ENCODE measurements at places on chromosomes 12 and 14. TPM values are rescaled to one million over a fixed set of nuclear protein-coding genes. Genes with fewer than 3 reads are reported as not detected.

The GALNT16 gene
- 56.8 TPM for total RNA-seq

The KRT83 gene
- total RNA-seq, result not detected

GRCh38 chr14:61925732-61926435 lies 163.7 kb downstream of the SNAPC1 start:
- DNase-seq, result no peak
- no peak overlapping the region for H3K27ac ChIP-seq
- H3K4me1 ChIP-seq, result no peaks in the 10 kb centered on the region
- H3K4me3 ChIP-seq, result no peak overlapping the region

The TAS2R42 gene
- total RNA-seq, result not detected

The TAPBPL gene
- 14.5 TPM for total RNA-seq

DNA sequence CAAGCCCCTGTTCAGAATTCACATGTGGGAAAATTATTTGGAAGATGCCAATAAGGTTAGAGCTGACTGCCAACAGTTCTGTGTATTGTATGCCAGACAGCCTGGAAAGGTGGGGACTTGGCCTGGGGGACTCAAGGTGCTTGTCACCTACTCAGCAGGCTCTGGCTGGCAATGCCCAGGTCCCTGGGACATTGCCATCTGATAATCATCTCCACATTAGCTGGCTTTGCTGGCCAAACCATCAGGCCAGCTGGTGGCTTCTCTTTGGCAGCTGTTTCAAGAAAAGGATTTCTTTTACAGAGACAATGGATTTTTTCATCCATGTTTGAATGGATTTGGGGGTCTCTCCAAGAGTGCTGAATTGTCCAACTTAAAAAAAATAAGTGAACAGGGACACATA lies 165.2 kb downstream of the BRMS1L start:
- DNase-seq, result no peak
- no peaks in the 10 kb centered on the region for H3K27me3 ChIP-seq
- no peak overlapping the region for H3K4me3 ChIP-seq
- H3K36me3 ChIP-seq, result no peaks in the 10 kb centered on the region
- no peak overlapping the region for H3K27ac ChIP-seq

GRCh38 chr12:120853188-120853587 lies 51.0 kb downstream of the SPPL3 start:
- DNase-seq, result no peak
- no peaks in the 10 kb centered on the region for H3K36me3 ChIP-seq
- no peaks in the 10 kb centered on the region for H3K27me3 ChIP-seq
- no peak overlapping the region for H3K4me3 ChIP-seq

DNA sequence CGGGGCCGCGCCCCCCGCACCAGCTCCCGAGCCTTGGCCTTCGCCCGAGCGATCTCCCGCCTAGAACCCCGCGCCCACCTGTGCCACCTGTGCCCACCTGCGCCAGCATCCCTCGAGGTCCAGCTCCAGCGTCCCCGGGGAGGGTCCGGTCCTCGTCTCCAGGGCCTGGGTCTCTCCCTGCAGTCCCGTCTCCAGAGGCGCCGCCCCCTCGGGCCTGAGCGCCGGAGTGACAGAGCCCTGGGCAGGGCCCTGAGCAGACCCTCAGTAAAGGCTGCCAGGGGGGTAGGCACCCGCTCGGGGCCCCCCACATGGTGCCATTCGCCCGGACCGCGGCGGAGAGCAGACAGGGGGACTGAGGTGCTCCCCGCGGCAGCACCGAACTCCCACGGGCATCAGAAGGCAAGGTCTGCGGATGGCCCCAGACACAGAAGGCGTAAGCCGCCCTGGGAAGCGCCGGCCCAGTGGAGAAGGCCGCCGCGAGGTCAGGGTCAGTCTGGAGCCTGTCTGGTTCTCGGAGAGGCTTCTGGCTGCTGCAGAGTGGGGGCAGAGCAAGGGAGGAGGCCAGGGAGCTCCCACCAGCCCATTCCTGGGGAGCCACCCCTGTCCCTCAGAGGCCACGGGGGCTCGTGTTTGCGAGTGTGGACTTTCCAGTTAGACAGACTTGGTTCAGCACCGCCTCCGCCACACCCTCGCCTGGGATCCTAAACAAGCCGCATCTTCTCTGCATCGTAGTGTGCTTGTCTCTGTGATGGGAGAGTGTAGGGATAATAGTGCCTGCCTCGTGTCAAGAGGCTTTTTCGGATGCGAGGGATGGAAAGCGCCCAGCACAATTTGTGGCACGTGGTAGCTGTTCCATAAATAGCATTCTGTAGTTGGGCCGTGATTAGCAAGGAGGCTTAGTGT lies 1.1 kb upstream of the PPP1R13B start:
- no peaks in the 10 kb centered on the region for H3K4me1 ChIP-seq
- no peaks in the 10 kb centered on the region for H3K27me3 ChIP-seq
- peak overlapping the region; percentile 78 for H3K4me3 ChIP-seq
- peaks cover 6% of the 10 kb centered on the region for H3K36me3 ChIP-seq

DNA sequence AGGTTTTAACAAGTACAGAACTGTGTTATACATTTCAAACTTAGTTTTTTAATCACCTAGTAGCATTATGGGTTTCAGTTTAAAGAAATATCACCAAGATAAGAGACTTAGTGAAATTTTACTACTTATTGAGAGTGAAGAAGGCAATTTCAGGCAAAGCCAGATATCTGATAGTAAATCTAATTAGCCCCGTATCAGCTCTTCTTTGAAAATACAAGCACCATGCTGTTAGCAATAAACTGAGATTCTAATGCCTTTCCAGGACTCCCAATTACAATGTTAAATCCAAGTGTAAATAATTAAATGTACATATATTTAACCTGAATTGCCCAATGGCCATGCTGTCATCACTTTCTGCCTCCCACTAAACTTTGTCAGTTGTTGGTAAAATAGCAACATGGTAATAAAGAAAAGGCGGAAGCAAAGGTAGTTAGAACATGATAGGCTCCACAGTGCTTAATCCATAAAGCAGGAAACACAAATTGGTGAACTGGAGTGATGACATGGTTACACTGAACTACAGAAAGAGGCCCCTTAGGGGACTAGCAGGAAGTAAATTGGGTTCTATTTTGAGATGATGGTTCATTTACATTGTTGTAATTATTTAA lies 646.1 kb downstream of the C12orf50 start:
- no peaks in the 10 kb centered on the region for H3K4me1 ChIP-seq
- DNase-seq, result no peak
- no peaks in the 10 kb centered on the region for H3K27me3 ChIP-seq
- no peaks in the 10 kb centered on the region for H3K36me3 ChIP-seq

- no peaks in the 10 kb centered on the region for H3K27me3 ChIP-seq
- H3K4me3 ChIP-seq, result no peak overlapping the region
- no peaks in the 10 kb centered on the region for H3K4me1 ChIP-seq
These were observed 421.0 kb downstream of the RPL10L start for GRCh38 chr14:46230540-46230939.

The KLHL33 gene
- 0.35 TPM for total RNA-seq

DNA sequence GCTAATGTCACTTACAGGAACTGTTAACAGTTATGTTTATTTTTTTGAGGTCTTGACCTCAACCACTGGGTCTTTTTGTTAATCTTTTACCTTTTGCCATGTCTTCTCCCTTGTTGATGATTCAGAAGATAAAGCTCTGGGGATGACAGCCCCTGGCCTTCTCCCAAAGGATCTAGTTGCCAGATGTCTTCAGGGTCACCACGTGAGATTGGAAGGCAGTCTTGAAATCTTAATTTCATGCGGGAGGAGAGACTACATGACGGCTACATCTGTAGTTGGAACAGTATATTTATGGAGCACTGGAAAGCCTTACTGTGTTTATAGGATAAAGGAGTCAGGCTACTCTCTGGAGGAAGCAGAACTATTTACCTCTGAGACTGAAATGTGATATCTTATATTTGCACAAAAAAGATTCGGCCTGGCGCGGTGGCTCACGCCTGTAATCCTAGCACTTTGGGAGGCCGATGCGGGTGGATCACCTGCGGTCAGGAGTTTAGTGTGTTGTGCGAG lies 5.6 kb downstream of the MLEC start:
- H3K4me1 ChIP-seq, result no peaks in the 10 kb centered on the region
- no peak for DNase-seq
- H3K27me3 ChIP-seq, result no peaks in the 10 kb centered on the region
- no peak overlapping the region for H3K27ac ChIP-seq
- no peak overlapping the region for H3K4me3 ChIP-seq

- H3K4me1 ChIP-seq, result peaks cover 55% of the 10 kb centered on the region
- H3K4me3 ChIP-seq, result no peak overlapping the region
- no peaks in the 10 kb centered on the region for H3K27me3 ChIP-seq
- H3K36me3 ChIP-seq, result no peaks in the 10 kb centered on the region
- H3K27ac ChIP-seq, result peak overlapping the region; percentile 87
These were observed 248.6 kb downstream of the ZFP36L1 start for GRCh38 chr14:68544081-68544892.

GRCh38 chr12:88665071-88665470 lies 84.8 kb upstream of the KITLG start:
- no peaks in the 10 kb centered on the region for H3K36me3 ChIP-seq
- H3K4me3 ChIP-seq, result no peak overlapping the region
- no peaks in the 10 kb centered on the region for H3K27me3 ChIP-seq
- no peak for DNase-seq
- no peaks in the 10 kb centered on the region for H3K4me1 ChIP-seq
- H3K27ac ChIP-seq, result no peak overlapping the region

The PRKCH gene
- total RNA-seq, result 40.3 TPM

- H3K27me3 ChIP-seq, result no peaks in the 10 kb centered on the region
- H3K4me3 ChIP-seq, result no peak overlapping the region
- H3K36me3 ChIP-seq, result no peaks in the 10 kb centered on the region
- no peaks in the 10 kb centered on the region for H3K4me1 ChIP-seq
These were observed 315.1 kb upstream of the PRKD1 start for GRCh38 chr14:30242744-30243143.

GRCh38 chr12:116143909-116144308 lies 133.6 kb downstream of the MED13L start:
- DNase-seq, result no peak
- no peaks in the 10 kb centered on the region for H3K36me3 ChIP-seq
- no peak overlapping the region for H3K4me3 ChIP-seq
- no peak overlapping the region for H3K27ac ChIP-seq
- no peaks in the 10 kb centered on the region for H3K4me1 ChIP-seq

The ASB2 gene
- total RNA-seq, result 187 TPM

The KCNH3 gene
- total RNA-seq, result 0.19 TPM

- H3K4me1 ChIP-seq, result peaks cover 76% of the 10 kb centered on the region
- DNase-seq, result no peak
- no peak overlapping the region for H3K4me3 ChIP-seq
These were observed 13.8 kb downstream of the VASH1 start for GRCh38 chr14:76774821-76775694.

- no peak for DNase-seq
- H3K4me1 ChIP-seq, result no peaks in the 10 kb centered on the region
- peak overlapping the region; percentile 72 for H3K4me3 ChIP-seq
- no peaks in the 10 kb centered on the region for H3K27me3 ChIP-seq
These were observed 839 bp downstream of the OTUB2 start for GRCh38 chr14:94026889-94027469.

GRCh38 chr12:532908-533565 lies 73.3 kb downstream of the B4GALNT3 start:
- peaks cover 16% of the 10 kb centered on the region for H3K4me1 ChIP-seq
- no peak overlapping the region for H3K27ac ChIP-seq

The DDX23 gene
- 28.3 TPM for total RNA-seq

DNA sequence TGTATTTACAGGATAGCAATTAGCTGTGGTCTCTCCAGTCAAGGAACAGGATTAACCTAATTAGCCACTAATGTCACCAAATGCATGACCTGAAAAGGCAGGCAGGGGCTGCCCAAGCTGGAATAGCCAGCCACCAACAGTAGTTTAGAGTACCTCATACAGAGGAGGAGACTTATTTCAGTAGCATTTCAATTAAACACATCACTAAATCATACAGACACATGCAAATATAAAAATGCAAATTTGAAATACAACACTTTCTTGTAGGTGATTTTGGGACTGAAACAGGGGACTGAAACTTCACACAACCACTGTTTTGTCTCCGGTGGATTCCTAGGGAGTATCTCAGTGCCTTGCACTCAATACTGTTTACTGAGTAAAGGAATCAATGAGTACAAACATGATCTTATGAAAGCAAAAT lies 636 bp upstream of the IFNG-AS1 start:
- H3K4me3 ChIP-seq, result no peak overlapping the region
- H3K27me3 ChIP-seq, result no peaks in the 10 kb centered on the region
- no peaks in the 10 kb centered on the region for H3K4me1 ChIP-seq
- H3K36me3 ChIP-seq, result no peaks in the 10 kb centered on the region
- no peak overlapping the region for H3K27ac ChIP-seq

DNA sequence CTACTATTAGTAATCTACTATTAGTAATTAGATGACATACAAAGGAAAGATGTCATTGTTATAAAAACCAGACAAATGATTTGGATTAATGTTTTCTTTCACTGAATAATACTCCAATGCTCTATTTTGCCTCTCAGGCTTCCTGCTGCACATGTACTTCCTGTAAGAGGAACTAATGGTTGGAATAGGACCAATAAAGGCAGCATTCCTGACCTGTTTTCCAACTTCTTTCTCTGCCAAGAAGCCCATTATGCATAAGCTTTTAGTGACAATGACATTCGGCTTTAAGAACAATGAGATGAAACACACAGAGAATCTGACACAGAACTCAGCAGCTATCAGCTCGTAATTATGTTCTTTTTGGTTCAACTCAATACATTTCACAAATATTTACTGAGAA lies 5.2 kb upstream of the C12orf56 start:
- H3K36me3 ChIP-seq, result no peaks in the 10 kb centered on the region
- H3K4me3 ChIP-seq, result no peak overlapping the region
- no peak overlapping the region for H3K27ac ChIP-seq
- H3K4me1 ChIP-seq, result no peaks in the 10 kb centered on the region
- no peaks in the 10 kb centered on the region for H3K27me3 ChIP-seq
- no peak for DNase-seq

The CCDC175 gene
- not detected for total RNA-seq

The RAD51AP1 gene
- 0.86 TPM for total RNA-seq

The DLK1 gene
- not detected for total RNA-seq

DNA sequence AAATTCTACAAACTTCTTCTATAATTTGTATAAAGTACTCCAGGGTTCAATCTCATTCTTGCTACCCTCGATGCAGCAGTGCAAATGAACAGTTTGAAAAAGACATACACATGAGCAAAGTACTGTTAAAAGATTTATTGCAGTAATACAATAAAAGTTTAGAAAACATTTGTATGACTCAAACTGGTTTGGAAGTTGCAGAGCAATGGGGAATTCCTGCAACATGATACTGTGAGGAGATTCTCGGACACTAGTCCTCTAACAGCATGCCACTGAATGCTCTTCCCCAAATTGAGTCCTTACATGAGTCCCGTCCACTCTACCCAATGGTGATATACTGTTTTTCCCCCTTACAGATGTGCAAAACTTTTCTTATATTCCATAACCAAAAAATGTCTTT lies 45.4 kb downstream of the ATG14 start:
- H3K27me3 ChIP-seq, result no peaks in the 10 kb centered on the region
- peaks cover 20% of the 10 kb centered on the region for H3K36me3 ChIP-seq
- H3K27ac ChIP-seq, result no peak overlapping the region
- no peak for DNase-seq
- no peak overlapping the region for H3K4me3 ChIP-seq

The ZDHHC22 gene
- total RNA-seq, result not detected
